ENCODE measurements at places on chromosomes 6 and 20.

- DNase-seq, result no peak
Measured at GRCh38 chr6:44500074-44500473, 112.6 kb downstream of the CDC5L start.

DNA sequence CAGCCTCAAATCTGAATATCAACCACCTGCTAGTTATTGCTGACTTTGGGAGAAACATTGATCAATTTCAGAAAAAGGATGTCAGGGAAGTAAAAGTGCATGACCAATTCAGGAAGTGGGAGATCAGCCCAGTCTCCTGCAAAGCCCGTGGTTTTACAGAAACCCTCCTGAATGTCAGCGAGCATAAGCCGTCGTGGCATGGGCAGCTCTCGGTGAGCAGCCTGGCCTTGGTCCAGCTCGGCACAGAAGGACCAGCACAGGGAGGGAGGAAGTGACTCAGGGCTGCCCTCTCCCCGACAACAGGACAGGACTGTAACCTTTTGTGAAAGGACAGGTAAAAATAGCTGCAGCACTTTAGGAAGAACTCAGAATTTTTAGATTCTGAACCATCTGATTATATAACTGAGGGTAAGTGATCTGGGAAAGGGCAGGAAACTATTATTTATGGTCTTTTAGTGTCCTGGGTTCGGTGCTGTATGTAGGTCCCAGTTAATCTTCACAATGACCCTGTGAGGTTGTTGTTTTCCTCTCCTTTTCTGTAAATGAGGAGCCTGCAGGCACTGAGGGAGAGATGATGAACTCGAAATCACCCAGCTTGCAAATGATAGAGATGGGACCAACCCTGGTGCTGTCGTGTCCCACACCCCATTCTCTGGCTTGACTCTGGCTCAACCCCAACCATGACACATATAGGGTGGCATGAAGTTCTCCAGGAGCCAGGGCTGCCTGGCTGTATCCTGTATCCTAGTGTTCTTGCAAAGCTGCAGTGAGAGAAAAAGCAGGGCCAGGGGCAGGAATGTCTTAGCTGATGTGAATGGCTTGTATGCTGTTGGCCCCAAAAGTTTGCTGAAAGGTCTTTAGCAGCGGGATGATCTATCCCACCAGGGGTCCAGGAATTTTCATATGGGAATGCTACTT is 37.6 kb downstream of the NRN1 start:
- no peak for DNase-seq

DNA sequence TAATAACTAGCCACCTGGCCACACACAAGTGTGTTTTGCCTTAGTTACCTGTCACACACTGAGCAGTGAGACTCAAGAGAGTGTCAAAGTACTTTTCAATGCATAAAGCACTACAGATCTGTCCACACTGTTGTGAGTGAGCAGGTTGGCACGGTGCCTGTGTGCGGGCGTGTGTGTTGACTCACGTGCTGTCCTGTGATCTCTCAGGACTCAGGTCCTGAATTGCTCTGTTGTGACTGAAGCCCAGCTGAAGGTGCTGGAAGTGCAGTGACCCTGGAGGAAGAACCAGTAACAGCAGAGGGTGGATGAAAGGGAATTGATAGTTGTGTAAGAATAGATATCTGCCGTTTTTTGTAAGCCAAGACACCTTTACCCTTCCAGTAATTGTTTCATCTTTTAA is 18.3 kb downstream of the SLC16A10 start:
- no peak for DNase-seq

GRCh38 chr6:169074526-169074925 is 179.1 kb downstream of the THBS2 start:
- DNase-seq, result no peak

- no peak for DNase-seq
Measured at GRCh38 chr6:24125980-24126379, at the start of gene NRSN1. NRSN1 (plus strand) TSS chr6:24126215; CDS start chr6:24134328, 8,113 bp downstream.

DNA sequence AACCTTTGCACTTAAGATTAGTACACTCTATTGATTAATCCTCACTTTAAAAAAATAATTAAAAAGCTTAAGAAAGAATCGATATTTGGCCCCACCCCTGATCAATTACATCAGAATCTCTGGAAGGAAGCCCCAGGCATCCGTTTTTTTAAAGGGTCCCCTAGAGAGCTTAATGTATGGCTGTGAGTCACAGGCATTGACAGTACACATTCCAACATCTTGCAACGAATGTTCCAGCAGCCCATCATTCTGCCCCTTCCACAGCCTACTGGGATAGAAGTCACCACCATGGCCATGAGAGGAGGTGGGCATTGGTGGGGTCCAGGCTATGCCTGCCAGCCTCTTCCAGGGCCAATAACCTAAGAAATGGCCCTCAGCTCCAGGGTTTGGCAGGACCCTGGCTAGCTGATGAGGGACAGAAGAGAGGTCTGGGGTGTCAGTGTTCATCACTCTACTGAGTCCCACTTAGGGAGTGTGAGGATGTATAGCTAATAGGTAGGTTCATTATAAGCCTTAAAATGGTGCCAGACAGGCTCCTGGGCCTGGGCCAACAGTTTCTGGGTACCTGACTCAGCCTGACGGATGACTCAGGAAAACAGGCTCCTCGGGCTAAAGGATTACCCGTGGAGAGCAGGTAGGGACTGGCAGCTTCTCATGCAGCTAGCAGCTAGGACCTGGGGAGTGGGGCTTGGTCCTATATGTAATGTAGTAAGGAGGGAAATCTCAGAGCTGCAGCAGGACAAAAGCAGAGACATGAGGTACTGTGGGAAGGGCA is 40.4 kb downstream of the MDGA1 start:
- no peak for DNase-seq

DNA sequence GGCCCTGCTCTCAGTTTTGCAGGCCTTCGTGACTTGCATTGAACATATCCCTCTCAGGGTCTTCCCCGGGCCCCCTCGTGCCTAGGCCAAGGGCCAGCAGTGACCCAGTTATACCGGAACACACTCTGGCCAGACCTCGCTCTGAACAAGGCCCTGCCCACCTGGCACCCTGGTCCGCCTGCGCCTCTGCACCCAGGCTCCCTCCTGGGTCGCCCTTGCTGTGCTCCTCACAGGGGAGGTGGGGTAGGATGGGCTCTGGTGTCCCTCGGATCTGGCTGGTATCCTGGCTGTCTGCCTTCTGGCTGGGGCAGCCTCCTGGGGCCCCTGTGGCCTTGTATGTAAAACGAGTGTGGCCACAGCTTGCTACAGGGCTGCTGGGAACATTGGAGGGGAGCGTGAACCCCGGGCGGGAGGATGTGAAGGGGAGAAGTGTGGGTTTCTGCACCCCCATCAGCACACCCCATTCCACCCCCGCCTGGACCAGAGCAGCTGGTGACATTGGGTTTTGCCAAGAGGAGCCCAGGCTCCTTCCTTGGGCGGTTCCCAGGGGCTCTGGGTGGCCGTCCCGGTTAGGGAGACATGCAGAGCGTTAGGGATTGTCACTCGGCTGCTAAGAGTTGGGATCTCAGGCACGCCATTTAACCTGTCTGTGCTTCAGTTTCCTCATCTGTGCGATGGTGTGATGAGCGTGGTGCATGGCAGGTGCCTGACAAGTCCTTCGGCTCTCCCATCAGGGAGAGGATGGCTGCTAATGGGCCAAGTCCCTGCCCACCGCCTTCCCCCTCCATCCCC is 17.5 kb downstream of the SRC start:
- DNase-seq, result no peak

DNA sequence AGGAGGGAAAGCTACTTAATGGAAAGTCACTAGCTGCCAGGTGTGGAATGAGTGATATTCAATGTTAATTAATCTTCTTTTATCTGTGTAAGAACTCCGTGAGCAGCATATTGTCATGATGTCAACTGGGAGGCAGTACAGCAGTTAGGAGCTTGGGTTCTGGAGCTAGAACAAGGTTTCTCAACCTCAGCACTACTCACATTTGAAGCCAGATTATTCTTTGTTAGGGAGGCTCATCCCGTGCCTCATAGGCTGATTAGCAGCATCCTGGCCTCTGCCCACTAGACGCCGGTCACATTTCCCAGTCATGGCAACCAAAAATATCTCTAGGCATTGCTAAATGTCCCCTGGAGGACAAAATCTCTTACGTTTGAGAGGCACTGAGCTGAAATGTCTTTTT is 41.2 kb downstream of the BCAS1 start:
- no peak for DNase-seq

- no peak for DNase-seq
Measured at GRCh38 chr6:108660251-108660650, 99.5 kb downstream of the FOXO3 start.

DNA sequence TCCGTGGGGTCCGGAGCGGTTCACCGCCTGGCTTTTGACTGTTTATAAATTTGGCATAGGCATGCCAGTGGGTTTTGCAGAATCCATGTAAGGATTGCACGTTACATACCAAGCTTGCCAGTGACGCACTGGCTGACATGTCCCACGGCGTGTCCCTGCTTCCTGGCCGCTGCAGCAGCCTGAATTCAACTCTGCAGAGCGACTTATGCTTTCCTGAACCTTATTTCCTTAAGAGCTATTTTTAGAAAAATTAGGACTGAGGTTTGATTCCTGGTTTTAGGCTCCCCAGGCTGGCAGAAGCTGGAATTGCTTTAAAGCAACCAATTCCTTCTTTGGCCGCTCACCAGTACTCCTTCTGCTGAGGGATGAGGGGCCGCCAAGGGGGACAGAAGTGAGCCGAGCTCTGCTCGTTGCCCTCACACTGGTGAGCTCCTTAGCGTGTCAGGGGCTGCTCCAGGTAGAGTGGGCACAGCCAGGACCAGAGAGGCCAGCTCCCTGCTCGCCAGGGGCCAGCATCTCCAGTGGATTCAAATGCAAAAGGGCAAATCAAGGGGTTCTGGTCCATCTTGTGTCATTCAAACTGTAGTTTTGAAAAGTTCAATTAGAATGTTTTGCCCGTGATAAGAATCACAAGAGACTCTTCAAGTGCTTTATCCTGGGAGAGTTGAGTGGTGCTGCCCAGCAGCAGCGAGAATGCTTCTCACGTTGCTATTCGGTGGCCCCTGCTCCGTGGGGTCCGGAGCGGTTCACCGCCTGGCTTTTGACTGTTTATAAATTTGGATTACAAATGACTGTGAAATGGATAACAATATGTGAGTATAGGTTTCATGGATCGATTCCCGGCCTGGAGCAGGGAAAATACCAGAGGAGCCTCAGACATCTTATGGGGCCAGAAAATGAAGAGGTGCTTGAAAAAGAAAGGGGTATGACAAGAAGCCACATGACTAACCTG is 17.5 kb upstream of the IRF4 start:
- no peak for DNase-seq

DNA sequence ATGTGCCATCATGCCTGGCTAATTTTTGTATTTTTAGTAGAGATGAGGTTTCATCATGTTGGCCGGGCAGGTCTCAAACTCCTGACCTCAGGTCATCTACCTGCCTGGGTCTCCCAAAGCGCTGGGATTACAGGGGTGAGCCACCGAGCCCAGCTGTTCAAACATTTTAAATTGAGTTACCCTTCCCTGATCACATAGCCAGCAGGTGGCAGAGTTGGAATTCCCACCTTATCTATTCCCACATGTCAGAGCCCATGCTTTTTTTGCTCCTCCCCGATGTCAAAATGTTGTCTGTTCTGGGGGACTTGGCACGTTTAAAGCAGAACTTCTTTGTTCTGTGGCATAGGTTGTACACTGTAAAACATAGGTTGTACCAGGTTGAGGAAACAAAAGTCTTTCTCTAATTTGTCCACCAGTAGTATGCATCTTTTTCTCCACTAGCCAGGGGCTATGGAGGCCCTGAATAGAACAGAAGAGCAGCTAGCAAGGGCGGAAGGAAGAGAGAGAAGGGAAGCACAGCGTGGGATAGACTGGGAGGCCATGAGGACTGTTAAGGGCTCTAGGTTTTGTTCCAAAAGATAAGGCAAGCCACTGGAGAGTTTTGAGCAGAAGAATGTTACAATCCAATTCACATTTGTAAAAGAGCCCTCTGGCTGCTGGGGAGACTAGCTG is 7.3 kb upstream of the LBP start:
- DNase-seq, result no peak
